ENCODE measurements at places on chromosomes 5 and 9.

- DNase-seq, result no peak
These were observed 40.9 kb downstream of the NACC2 start for GRCh38 chr9:136054146-136054545.

- no peak for DNase-seq
These were observed at the start of gene VLDLR for GRCh38 chr9:2621722-2622460. TSS of gene VLDLR (plus strand) at chr9:2621787. CDS start at chr9:2622190, 403 bp downstream.

DNA sequence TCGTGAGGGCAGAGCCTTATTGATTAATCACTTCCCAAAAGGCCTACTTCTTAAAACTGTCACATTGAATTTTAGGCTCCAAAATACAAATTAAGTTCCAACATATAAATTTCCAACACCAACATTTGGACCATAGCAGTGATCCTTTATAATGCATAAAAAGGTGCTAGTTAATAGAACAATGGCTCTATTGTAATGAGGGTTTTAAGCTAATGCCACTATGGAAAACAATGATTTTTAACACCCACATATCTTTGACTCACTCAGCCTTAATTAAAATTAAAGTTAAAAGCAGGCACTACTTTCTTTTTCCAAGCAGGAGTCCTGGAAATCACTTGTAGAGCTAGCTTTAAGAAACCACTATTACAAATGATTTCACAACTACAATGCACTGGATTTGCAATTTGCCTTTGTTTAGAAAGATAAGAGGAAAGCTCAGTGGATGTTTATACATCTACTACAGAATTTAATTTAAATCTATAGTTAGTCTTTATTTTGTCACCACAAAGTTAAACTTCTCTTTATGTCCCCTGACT is 41.8 kb downstream of the DPYSL3 start:
- DNase-seq, result no peak

DNA sequence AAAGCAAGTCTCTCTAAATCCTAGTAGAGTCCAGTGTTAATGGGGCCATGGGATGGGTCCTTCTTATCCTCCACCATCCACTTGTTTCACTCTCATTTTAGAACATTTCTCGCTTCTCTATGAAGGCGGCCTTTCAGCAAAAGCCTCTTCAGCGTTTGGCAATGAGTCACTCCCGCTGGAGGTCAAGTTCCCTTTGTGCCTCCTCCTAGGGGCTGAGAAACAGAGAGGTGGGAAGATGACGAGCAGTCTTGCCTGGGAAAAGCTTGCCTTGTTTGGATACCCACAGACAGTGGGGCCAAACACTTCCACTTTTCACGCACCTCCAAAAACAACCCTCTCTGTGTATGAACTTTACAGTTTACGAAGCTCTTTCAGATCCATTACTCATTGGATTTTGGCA is 168.8 kb downstream of the GABBR2 start:
- no peak for DNase-seq

DNA sequence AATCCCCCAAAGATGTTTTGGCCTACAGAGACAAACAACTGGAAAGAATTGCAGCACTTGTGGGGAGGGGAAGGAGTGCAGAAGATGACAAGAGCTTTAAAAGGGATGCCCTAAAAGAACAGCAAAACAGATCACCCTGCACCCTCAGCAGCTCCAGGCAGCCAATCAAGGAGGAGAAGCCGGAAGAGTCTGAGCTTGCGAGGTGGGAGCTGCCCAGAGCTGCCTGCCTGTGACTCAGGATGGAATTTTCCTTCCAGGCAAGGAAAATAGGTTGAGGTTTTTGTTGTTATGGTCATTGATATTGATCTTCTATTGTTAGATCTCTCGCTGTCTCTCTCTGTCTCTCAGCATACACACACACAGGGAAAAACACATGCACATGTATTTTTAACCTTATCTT is 70.3 kb upstream of the MAP1B start:
- no peak for DNase-seq

DNA sequence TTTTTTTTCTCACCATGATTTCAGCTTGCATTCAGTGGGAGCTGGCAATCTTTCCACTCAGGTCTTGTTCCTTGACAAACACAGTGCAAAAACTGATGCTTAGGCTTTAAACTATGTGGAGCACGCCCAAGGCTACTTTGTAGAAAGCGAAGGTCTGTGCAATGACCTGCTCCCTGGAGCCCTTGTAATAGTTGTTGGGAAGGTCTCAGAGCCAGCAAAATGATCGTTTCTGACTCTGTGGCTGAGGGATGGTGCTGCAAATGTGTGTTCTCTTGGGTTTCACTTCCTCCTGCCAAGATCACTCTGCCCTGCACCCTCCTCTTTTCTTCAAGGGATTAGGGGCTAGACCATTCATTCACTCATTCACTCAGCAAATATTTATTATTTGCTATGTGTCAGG is 249.7 kb upstream of the MAP3K1 start:
- no peak for DNase-seq

GRCh38 chr9:9598723-9599122 is 1014.1 kb downstream of the PTPRD start:
- DNase-seq, result no peak

DNA sequence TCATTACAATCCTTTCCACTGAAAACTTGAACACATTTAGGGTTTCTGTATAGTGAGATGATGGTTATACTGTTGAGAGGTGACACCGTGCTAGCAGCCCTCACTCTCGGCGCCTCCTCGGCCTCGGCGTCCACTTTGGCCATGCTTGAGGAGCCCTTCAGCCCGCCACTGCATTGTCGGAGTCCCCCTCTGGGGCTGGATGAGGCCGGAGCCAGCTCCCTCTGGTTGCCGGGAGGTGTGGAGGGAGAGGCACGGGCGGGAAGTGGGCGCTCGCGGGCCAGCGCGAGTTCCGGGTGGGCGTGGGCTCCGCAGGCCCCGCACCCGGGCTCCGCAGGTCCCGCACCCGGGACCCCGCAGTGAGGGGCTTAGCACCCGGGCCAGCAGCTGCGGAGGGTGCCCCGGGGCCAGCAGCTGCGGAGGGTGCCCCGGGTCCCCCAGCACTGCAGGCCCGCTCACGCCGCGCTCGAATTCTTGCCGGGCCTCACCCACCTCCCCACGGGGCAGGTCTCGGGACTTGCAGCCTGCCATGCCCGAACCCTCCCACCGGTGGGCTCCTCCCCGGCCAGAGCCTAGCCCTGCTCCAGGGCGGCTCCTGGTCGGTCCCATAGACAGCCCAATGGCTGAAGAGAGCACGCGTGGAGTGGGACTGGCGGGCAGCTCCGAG is 145.9 kb upstream of the ZNF608 start:
- no peak for DNase-seq

GRCh38 chr9:114899461-114899860 is 30.9 kb downstream of the TNFSF8 start:
- no peak for DNase-seq

All from stimulated activated CD8-positive, alpha-beta memory T cell treated with anti-CD3 and anti-CD28 coated beads, Interleukin-7, amount 100 ng/mL, for 1 hour (primary cell).